A549 treated with AZD2906 at 1 μM for 4 hours (cell line): ENCODE measurements at places on chromosomes 12 and 14. TPM values are rescaled to one million over a fixed set of nuclear protein-coding genes. Genes with fewer than 3 reads are reported as not detected.

Gene PHLDA1
- 21.7 to 33.9 TPM (median 30.4 TPM) in 5 replicates for total RNA-seq

Gene DBX2
- total RNA-seq = not detected in 5 replicates

Gene HCFC2
- 4.6 to 5.5 TPM (median 4.9 TPM) in 5 replicates for total RNA-seq

Gene C12orf56
- total RNA-seq = 0.02 to 0.17 TPM (median 0.05 TPM) in 4 of 5 replicates, not detected in the other

Gene KLRD1
- total RNA-seq = not detected in 5 replicates

Gene SERPINA12
- 0.08 TPM in 1 of 5 replicates, not detected in the others for total RNA-seq
